ENCODE measurements at places on chromosomes 16 and 17.
A peak's percentile ranks its signal among the peaks of the same experiment; 100 is the strongest.

GRCh38 chr17:32926183-32926582, 1.8 kb upstream of the TMEM98 start:
- no peak overlapping the region for H3K27ac ChIP-seq
- DNase-seq = no peak
- H3K4me1 ChIP-seq = peaks cover 13% of the 10 kb centered on the region

DNA sequence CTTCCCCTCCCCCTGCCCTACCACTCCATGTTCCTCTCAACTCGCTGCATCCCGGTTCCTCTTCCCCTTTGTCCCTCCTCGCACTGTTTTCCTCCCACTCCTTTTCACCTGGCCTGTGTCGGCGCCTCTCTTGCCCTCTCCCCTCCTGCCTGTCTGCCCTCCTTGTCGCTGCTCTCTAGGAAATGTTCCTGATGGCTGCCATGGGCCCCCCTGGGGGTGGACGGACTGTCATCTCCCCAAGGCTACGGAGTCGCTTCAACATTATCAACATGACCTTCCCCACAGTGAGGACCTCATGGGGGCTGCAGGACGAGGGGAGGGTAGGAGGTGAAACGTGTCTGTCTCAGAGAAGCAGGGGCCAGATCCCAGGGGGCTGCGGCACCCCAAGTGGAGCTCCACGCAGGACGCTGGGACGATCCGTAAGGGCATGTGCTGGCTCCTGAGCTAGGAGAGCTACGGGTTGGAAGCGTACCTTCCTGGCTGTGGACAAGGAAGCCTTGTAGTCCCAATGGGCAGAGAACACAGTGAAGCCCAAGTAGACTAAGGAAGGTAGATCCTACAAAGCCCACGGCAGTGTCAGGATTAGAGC, 39.8 kb upstream of the KDM6B start:
- no peak overlapping the region for H3K27ac ChIP-seq
- no peaks in the 10 kb centered on the region for H3K36me3 ChIP-seq
- no peaks in the 10 kb centered on the region for H3K27me3 ChIP-seq

DNA sequence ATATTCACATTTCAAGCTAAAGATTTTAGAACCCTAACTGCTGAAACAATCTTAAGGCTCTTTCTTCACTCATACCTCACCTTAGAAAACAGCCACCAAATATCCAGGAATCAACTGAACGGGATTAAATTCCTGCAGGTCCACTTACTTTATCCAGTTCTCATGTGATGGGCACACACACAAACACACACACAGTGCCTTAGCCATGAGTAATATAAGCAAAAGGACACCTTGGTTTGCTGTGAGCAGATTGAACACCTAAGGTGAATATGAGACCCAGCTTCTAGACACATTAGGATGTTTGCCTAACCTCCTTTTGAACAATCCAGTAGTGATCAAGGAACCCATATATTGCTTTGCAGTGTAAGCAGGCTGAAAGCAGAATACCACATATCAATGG, 81.5 kb downstream of the TUBD1 start:
- no peak overlapping the region for H3K27ac ChIP-seq
- H3K4me1 ChIP-seq = no peaks in the 10 kb centered on the region
- H3K27me3 ChIP-seq = no peaks in the 10 kb centered on the region
- H3K4me3 ChIP-seq = no peak overlapping the region
- DNase-seq = no peak

DNA sequence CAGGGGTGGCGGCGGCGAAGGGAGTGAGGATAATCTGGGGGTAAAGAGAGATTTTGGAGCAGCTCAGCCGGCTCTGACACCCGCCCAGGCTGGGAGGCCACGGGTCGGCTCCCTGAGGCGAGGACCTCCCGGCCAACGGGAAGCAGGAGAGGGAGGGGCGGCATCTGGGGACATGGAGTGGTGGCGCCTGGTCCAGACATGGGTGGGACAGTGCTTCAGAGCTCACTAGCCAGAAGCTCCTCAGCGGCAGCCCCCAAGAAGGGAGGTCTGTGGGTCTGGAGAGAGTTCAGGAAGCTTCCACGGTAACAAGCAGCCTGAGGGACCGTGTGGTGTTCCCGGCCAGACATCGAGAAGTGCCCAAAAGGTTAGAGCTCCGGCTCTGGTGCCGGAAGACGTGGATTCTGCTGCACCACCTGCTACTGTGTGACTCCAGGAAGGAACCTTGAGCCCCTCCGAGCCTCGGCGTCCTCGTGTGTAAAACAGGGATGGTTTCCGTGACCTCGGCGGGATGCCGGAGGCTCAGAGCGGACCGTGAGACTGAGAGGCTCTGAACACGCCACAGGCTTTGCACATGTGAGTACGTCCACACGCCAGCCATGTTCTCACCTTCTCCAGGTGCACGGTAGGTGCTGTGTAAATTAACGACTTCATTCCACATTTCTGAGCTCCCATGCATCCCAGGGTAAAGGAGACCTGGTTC, 56.9 kb downstream of the TIMM22 start:
- H3K4me3 ChIP-seq = no peak overlapping the region
- no peaks in the 10 kb centered on the region for H3K27me3 ChIP-seq
- no peak for DNase-seq

DNA sequence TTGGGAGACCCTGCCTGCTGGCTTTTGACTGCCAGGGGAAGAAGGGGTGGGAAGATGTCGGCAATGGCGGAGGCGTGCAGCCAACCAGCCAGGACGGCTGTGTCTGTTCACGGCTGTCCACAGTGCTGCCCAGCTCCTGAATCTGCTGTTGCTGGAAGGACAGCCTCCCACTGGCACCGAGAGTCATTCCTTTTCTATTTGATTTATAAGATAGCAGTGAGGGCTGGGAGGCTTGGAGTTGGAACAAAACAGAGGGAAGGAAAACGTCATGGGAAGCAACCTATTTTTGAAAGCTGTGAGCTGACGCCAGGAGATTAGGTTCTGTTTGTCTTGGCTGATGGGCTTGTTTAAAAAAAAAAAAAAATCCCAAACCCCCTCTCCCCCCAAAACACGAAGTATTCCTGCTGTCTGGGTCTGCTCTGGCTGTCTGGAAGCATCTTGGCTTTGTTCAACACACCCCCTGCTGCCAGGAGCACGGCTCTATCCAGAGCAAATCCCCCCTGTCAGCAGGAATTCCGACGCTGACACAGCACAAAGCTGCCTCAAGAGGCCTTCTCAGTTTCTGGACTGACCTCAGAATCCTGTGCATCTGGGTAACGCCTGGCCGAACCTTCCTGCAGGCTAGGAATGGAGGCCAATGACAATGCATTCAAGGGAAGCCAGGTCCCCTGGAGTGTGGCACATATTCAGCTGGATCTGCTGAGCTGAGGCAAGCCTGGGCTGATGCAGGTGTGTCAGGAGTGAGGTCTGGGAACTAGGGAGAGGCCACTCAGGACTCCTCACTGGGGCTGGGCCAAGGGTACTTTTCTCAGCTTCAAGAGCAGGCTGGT, 41.0 kb upstream of the SREBF1 start:
- H3K4me3 ChIP-seq = no peak overlapping the region
- no peaks in the 10 kb centered on the region for H3K27me3 ChIP-seq
- H3K4me1 ChIP-seq = peaks cover 14% of the 10 kb centered on the region
- no peak for DNase-seq
- H3K27ac ChIP-seq = peak overlapping the region; percentile 58
- no peaks in the 10 kb centered on the region for H3K36me3 ChIP-seq

GRCh38 chr16:70685061-70685937, 554 bp downstream of the MTSS2 start:
- peak; percentile 32 for DNase-seq
- H3K4me1 ChIP-seq = peaks cover 35% of the 10 kb centered on the region
- peak overlapping the region; percentile 88 for H3K4me3 ChIP-seq
- peaks cover 3% of the 10 kb centered on the region for H3K27me3 ChIP-seq
- H3K36me3 ChIP-seq = no peaks in the 10 kb centered on the region
